ENCODE measurements at places on chromosomes 1 and 21. TPM values are rescaled to one million over a fixed set of nuclear protein-coding genes. Genes with fewer than 3 reads are reported as not detected.
A peak's percentile ranks its signal among the peaks of the same experiment; 100 is the strongest.

DNA sequence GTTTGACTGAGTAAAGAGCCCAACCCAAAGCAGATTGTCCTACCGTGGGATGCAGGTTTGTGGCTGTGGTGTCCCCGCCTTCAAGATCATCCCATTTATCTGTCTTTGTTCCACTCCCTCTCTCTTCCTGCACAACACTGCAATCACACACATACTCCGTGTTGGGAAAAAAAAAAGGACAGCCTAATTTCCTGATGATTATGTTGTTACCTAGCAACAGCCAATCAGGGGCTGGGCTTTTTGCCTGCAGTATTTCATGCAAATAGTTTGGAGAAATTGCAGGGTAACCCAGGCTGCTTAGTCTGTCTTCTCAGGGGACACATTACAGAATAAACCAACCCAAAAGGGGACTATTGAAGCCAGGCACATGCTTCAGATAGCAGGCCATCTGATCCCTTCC, 38.3 kb downstream of the PHC2 start:
- DNase-seq = no peak

DNA sequence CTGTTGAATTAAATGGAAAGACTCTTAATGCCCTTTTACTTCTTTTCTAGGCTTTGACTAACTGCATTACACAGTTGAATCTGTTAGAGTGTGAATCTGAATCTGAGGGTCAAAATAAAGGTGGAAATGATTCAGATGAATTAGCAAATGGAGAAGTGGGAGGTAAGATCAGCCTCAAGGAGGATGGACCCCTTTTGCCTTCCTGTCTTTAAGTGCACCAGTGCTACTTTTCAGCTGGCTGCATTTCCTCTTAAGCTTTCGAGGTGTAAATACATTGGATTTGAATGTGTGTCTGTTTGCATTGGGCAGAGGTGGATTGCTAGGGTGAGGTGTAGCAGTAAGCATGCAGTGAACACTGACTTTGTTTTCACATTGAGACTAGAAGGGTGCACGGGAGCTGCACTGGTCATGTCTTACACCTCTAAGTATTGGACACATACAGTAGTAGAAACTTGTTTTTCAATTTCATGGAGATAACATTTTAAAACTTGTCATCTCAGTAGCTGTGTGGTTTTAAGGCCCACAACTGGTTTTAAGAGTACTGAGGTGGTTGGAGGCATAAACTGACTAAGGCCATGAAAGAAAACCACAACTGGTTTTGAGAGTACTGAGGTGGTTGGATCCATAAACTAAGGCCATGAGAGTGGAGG, 35.4 kb downstream of the MIA3 start:
- DNase-seq = no peak

DNA sequence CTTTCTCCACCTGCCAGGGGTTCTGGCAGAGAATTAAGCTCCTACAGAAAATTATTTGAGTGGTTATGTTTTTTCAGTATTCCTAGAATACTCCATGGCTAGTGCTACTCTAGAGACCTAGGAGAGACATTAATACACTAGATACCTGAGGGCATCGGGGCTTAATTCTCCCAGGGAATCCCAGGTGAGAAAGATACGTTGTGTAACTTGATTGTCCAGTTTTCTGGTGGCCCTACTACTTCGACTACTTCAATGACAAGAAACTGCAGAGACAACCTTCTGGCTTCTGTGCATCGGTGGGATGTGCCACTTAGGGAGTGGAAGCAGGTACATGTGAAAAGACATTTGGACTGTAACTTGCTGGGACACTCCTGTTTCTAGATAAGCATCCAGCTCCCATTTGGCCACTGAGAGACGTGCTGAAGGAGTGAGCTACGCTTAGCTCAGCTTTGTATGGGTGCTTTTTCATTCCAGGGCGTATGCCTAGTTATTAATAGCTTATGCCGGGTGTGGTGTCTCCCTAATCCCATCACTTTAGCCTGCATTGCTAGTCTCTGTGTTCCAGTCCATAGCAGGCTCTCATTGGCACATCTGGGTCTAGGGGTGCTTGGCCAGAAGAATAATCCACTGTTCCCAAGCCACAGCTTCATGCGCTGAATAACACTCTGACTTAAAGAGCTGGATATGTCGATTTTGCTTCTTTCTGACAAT, 300.7 kb downstream of the SIPA1L2 start:
- no peak for DNase-seq

FAM43B gene
- polyA plus RNA-seq = not detected

- no peak for DNase-seq
Measured at GRCh38 chr1:22500058-22500457, 48.4 kb downstream of the ZBTB40 start.

DNA sequence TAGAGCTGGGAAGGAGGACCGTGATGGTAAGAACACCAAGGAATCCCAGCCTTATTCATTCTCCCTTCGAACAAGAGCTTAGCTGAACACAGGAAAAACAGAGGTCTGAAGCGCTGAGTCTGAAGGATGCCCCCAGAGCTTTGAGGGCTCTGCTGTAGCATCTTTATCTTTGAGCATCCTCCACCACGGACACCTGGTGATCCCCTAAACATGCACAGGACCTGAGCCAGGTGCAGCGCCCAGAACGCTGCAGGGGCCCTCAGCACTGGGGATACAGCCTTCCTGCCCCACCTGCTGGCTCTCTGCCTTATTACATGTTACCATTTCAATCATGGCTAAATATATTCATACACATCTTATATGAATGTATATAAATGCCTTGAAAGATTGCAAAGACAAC, 7.7 kb upstream of the GPATCH4 start:
- DNase-seq = peak; percentile 49

DNA sequence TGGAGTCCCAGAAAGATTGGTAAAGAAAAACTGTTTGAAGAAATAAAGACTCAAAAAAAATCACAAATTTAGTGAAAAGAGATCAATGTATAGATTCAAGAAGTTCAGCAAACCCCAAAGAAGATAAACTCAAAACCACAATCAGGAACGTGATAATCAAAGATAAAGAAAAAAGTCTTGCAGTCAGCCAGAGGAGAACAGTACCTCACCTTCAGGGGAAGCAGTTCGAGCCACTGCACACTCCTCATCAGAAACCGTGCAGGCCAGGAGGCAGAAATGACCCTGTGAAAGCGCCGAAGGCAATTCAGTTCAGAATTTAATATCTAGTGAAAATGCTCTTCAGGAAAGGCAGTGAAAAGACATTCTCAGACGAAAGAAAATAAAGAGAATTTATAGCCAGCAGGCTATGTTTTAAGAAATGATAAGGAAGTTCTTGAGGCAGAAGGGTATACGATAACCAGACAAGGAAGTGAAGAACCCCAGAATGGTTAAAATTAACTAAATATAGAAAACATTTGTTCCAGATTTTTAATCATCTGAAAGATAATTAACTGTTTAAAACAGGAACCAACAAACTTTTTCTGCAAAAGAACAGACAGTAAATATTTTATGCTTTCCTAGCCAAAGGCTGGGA, 13.5 kb upstream of the SUMO3 start:
- DNase-seq = no peak

LAMC2 gene
- not detected for polyA plus RNA-seq

DNA sequence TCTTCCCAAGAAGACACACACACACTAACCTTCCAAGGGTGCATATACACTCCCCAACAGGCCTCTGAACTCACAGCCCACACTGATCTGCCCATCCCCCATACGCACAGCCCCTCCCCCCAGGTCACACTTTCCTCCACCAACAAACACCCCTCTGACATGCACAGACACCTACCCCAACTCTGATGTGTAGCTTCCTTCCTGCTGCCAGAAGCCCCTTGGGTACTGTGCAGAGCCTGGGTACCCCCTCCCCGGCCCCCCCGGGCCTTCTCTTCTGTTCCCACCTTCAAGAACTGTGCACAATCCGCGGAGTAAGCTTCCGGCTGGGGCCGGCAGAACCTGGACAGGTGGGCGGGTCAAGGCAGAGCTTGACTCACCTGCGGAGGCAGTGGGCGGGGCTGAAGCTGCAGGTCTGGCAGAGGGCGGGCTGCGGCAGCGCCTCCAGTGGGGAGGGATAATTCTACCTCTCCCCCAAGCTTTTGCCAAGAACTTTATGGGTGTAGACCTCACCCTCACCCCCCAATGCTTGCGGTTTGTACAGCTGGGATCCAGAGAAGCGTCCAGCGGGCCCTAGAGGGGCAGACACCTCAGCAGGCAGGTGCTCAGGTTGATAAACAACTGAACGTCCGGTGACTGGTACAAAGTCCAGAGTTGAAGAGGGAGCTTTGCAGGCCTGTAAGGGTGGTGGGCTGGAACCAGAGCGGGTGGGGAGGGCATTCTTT, at the start of gene C1orf210:
Gene C1orf210 (minus strand): TSS at position 313 of the 722 bp plus-strand sequence. CDS start 2,311 bp downstream, outside the sequence.
- no peak for DNase-seq

- peak; percentile 23 for DNase-seq
Measured at GRCh38 chr1:8465692-8466091, 147.8 kb downstream of the SLC45A1 start.

RSPH1 gene
- not detected for polyA plus RNA-seq

PALMD gene
- not detected for polyA plus RNA-seq

DCST1 gene
- not detected for polyA plus RNA-seq

GRCh38 chr1:58839846-58840835, 56.3 kb upstream of the JUN start:
- DNase-seq = no peak

GRCh38 chr1:23980728-23981070, 572 bp upstream of the SRSF10 start:
- DNase-seq = no peak

DNA sequence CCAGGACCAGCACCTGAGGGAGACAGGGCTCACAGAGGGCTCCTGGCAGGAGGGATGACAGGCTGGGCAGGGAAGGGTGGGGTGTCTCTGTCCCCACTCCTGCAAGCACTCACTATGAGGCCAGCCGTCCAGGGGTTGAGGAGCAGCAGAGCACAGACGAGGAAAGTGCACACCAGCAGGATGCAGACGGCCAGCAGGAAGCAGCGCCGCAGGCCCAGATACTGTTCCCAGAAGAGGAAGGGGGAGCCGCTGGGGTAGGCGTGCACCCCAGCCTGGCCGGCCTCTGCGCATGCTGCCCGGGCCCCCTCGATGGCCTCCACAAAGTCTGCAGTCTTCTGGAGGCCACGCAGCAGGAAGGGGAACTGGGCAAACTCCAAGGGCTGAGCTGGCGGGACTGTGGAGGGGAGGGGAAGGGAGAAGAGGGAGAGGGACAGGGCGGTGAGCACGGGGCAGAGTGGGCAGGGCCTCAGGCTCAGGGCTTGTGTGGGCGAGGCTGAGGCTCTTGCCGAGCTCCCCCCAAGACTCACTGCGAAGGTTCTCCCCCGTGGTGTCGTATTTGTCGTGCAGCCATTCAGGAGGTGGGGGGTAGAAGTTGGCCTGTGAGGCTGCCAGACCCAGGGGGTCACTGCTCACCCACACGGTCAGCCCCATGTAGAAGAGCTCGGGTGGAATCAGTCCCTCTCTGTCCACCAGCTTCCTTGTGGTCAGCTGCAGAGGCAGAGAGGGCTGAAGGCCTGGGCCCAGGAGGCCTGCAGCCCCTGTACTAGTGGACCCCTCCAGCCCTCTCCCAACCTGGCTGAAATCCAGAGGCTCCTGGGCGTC, 16.5 kb downstream of the PTCH2 start:
- DNase-seq = no peak

- peak; percentile 55 for DNase-seq
Measured at GRCh38 chr1:24501371-24502064, 1.1 kb upstream of the RCAN3 start.

CD247 gene
- polyA plus RNA-seq = 3.2 TPM

PAFAH2 gene
- polyA plus RNA-seq = 9.2 TPM

DNA sequence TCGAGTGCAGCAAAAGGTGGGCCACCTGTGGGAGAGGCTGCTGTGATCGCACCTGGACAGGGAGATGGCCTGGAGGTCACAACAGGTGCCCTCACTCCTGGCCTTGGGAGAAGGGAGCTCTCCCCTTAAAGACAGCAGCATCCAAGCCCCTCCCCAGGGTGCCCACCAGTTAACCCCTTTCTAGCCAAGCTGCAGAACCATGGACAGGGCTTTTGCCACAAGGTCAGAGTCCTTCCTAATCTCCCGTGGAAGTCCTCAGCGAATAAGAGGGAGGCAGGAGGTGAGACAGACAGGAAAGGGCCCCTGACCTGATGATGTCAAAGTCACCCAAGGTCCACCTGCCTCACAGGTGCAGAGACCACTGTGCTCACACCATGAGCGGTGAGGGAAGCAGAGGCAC, 1.7 kb downstream of the CNTN2 start:
- no peak for DNase-seq

KCNA2 gene
- not detected for polyA plus RNA-seq

SELL gene
- 2,122 TPM for polyA plus RNA-seq

KCNC4 gene
- 2.4 TPM for polyA plus RNA-seq

DNA sequence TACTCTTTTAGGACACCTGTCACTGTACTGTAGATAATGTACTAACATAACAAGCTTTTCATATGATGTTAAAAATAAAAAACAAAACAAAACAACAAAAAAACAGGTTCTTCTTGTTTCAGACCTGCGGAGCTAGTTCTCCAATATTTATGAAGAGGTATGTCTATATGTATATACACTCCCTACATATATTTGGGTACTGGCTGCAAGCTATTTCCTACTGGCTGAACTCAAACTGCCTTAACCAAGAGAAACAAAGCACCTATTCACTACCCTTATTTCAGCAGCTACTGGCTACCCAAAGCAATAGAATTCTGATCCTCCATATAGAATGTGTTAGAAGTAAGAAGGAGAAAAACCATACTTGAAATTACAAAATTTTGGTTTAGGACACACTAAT, 73.5 kb downstream of the ABL2 start:
- no peak for DNase-seq

TMEM51 gene
- polyA plus RNA-seq = not detected

ACKR1 gene
- polyA plus RNA-seq = not detected

GRCh38 chr1:8396083-8396785, 78.3 kb downstream of the SLC45A1 start:
- no peak for DNase-seq

GRCh38 chr21:14318578-14318977, 64.4 kb downstream of the HSPA13 start:
- no peak for DNase-seq

TRIM17 gene
- 0.24 TPM for polyA plus RNA-seq

DNA sequence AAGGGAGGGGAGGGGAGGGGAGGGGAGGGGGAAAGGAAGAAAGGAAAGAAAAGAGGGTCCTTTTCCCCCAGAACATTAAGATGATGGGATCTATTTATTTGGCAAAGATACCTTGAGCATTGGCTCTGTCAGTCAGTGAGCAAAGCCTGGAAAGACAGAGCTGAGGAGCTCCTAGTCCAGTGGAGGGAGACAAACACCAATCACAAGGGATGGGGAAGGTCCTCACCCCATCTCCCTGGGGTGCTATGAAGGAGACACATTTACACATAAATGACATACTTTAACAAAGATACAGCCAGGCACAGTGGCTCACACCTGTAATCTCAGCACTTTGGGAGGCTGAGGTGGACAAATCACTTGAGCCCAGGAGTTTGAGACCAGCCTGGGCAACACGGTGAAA, 154.9 kb upstream of the TIAM1 start:
- DNase-seq = no peak

ADCY10 gene
- not detected for polyA plus RNA-seq

- no peak for DNase-seq
Measured at GRCh38 chr1:10444795-10445397, 4.9 kb upstream of the CORT start.
